ENCODE measurements at places on chromosomes 7 and 10.

DNA sequence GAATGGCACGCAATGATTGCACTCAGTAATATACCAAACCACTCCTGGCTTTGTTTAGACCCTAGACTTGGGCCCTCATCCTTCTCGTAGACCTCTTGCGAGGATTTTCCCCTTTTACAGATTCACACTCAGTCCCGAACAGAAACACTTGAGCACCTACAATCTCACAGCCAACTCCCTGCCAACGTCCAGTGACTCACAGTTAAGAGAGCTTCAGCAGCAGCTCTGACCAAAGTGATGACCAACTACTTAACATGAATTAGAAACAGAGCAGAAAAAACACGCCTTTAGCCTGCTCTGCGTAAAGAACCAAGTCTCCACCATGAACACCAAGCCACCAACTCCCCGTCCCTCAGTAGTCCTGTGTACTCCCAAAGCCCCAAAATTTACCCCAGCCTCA is 2.2 kb downstream of the DNAJC30 start:
- no peak for DNase-seq

- DNase-seq, result no peak
Observed at GRCh38 chr10:28853195-28853594, 175.9 kb downstream of the BAMBI start.

GRCh38 chr10:119355930-119356329 is 148.6 kb downstream of the GRK5 start:
- DNase-seq, result no peak

DNA sequence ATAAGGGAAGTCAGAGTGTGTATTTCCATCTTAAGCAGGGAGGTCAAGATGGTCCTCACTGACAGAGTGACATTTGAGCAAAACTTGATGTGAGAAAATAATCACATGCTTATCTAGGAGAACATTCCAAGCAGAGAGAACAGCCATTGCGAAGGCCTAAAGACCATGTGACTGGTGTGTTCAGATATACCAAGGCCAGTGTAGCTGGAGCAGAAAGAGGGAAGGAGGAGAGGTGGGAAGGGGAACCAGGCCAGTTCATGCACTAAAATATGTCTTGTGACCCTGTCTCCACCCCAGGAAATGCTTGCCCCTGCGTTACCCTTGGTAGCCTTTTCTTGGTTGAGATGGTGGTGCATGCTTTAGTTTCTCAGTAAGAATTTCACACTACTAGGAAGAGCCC is 77.4 kb downstream of the CACNB2 start:
- no peak for DNase-seq

DNA sequence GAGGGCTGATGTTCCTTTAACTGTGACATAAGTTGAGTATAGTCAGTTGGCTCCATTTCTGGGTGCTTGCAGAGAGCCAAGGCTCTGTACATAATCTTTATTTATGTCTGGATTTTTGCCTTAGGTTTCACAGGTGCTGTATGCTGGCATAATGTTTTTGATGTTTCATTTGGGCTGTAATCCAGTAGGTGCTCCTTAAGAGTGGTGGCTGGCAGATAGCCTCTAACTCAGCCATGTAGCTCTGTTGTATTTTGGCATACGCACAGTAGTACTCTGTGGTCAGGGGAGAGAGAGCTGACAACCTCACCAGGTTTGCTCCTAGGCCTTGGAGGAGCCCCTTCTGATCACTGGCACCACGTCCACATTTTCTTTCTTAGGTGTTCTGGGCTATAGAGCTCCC is 61.1 kb downstream of the RNF133 start:
- no peak for DNase-seq

DNA sequence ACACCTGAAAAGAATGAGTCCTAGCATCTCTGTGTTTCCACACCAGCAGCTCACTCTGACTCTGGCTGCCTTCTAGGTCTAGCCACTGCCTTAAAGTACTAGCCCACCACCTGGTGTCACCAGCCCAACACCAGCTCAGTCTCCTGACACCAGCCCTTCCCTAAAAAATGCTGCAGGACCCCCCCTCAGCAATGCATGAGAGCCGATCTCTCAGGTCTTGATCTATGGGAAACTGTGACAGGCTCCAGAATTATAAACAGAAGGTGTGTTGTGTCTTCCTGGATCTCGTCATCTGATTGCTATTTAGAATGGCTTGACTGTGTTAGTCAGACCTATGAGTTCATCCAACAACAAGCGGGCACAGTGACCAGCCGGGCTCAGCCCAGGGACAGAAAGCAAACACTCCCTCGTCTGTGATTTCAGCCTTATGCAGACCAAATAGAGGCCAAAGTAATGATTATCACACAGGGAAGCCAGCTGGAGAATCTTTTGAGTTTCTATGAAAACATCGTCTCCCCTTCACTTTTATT is 66.6 kb downstream of the CUBN start:
- DNase-seq, result peak; percentile 43

DNA sequence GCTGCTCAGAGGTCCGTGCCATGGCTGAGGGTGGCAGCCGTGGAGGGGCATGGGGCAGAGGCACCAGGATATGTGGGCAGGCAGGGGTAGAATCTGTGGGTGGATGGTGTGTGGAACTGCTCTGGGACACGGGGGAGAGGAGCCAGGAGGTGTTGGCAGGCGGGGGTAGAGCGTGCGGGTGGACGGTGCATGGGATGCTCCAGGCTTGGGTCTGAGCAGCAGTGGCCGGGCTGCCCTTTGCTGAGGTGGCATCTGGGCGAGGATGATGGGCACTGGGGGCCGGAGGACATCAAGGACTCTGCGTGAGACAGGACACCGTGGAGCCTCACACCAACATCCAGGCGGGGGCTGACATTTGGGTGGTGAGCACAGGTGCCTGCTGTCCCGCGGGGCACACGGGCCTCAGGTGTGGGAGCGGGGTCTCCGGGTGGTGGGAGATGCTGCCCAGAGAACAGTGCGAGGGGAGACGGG is 46.2 kb downstream of the JAKMIP3 start:
- peak; percentile 8 for DNase-seq

DNA sequence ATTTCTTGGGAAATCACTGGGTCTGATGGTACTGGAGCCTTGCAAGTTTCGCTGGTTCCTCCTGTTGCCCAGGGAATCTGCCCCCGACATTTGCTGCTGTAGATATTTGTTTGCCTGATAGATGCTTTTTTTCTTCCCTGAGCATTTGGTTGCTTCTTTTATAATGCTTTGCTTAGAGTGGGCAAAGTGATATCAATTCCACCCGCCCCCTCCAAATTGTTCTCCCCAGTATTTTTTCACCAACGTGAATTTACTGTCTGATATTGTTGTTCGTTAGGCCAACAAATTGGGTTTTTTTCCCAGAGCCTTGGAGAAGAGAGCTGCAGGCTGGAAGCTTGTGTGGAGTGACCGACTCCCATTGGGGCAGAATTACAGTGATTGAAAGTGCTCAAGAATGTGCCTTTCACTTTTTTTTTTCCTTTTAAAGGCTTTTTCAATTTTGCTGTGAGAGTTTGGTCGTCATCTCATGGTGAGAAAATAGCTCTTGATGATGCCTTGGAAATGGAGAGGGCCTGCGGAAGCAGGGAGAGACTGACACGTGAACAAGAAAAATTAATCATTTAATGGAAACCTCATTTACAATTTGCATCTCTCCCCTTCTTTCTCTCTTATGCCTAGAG is 2.5 kb downstream of the GRK5 start:
- DNase-seq, result no peak

- no peak for DNase-seq
Observed at GRCh38 chr7:18503126-18503866, 7.7 kb downstream of the HDAC9 start.

- DNase-seq, result no peak
Observed at GRCh38 chr10:113631684-113632367, 32.0 kb downstream of the NRAP start.

- DNase-seq, result no peak
Observed at GRCh38 chr7:106282390-106282789, 2.4 kb downstream of the NAMPT start.

DNA sequence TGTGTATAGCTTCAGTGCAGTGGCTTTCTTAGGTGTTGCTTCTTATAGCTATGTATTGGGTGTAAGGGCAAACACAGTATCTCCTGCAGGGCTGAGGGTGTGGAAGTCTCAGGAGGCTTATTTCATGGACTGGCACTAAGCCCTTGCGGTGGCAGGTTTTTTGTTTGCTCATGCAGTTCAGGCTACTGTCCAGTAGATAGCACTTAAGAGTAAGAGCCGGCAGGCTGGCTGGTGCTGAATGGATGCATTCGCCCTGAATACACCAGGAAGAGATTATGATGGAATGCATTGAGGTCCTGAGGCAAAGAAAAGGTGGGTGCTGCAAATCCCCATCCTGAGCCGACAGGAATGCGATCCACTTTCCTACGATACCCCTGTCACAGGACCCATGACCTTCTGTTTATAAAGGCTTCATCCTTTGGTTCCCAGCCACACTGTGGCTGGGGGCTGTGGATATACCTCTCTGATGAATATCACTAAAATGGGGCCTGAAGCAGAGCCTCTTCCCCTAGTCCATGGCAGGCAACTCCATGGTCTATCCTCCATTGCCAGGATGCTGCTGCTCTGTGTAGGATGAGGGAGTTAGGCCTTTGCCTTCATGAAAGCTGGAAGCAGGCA is 44.9 kb downstream of the ANXA8 start:
- DNase-seq, result no peak

- no peak for DNase-seq
Observed at GRCh38 chr7:23067271-23067670, 38.3 kb upstream of the KLHL7 start.

DNA sequence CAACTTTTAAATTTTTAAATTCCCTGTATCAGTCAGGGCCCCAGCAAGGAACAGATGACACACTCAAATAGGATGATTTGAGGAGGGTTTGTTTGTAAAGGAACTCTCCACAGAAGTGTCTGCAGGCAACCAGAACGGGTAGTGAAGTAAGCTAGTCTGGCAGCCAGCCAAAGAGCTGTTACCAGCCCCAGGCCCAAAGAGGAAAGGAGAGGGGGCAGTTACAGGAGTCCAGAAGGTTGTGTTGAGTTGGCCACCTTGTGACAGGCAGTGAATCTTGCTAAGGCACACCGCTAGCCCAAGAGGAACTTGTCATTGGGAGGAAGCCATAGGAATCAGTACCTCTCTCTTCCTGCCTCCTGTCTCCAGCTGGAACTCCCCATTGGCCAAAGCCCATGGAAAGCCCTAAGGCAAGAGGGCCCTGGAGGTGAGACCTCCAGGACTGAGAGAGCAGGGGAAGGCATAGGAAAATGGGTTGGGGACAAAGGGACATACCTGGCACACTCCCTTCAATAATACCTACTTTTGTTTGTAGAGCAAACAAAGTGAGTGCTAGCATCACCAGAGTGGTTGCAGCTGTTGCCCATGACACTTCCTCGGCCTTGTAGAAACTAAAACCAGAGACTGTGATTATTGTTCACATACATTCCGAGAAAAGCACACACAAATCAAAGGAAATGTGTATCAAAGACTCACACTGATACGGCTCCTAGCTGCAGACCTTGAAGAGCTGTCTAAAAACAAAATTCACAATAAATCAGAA is 25.4 kb upstream of the GATAD1 start:
- no peak for DNase-seq

GRCh38 chr10:130218936-130219335 is 82.7 kb downstream of the GLRX3 start:
- DNase-seq, result no peak

- no peak for DNase-seq
Observed at GRCh38 chr7:134368851-134369544, 52.3 kb upstream of the SLC35B4 start.

DNA sequence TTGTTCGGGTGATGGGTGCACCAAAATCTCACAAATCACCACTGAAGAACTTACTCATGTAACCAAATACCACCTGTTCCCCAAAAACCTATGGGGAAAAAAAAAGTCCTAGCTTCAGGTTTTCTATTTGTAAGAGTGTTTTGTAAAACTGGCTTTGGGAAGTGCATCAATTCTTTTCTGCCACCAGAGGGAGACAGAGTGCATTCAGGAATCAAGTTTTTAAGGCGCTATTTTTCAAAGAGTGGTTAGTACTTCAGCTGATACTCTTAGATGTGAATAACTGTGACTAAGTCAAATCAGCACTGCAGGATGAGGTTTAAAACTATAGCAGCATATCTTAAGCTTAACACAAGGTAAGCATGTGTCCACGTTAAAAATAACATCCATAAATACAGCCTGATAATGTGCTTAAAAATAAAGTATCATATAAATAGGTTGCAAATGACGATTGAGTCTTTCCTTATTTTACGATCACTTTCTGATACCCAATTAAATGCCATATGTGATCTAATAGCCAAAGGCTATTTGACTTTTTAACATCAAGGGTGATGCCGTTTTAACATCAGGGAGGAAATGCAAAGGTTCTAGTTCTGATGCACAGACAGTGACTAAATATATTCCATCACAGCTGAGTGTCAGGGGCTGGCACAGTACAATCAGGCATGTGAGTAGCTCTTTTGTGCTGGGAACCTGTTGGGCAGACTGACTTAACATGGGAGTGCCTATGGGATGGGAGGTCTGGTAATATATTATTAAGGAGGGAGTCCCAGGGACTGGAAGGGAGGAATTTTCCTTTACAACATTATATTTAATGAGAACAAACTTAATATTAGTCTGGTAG is 10.6 kb upstream of the LYZL2 start:
- DNase-seq, result no peak

DNA sequence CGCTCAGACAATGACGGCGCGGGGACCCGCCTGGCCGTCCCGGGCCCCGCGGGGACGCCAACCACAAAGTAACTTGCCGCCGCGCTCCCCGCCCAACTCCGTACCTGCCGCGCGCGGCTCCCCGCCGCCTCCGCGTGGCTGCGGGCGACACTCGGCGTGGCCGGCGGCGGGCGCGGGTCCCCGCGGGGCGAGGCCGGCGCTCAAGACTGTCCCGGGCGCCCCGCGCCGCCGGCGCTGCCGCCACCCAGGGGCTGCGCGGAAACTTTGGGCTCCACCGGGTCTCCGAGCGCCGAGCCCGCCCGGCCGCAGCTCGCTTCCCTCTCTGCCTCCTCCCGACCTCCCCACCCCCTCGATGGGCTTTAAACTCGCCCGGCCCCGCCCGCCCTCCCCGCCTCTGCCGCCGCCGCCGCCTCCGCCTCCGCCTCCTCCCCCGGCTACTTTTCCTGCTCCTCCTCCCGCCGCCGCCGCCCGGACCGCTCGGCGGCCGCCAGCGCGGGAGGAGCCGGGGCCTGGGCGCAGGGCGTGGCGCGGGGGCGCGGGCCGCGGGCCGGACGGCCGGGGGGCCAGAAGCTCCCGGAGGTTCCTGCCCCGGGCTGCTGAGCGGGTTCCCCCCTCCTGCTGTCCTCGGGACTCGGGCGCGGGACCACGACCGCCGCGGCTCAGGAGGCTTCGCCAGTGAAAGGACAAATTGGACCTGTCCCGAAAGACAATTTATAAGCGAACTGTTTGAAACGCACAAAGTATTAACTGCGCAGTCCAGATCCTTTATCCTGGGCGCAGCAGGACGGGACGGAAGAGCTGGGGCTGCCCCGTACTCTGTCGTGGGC is 10.6 kb upstream of the GRB10 start:
- peak; percentile 59 for DNase-seq

DNA sequence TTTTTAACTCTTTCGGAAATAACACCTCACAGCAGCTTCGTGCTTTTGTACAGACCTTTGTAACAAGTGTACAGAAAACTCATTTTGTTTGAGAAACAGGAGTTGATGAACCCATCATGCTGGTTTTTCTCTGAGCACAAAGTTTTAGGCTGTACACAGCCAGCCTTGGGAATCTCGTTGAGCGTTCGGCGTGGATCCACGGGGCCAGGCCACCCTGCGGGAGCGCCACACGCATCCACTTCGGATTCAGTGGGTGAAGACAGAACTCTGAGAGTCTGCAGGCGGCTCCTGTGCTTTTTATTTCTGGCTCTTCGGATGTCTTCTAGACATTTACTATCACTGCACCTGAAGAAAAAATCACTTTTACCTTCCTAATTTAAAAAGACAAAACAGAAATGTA is 131.2 kb downstream of the SMURF1 start:
- DNase-seq, result no peak
